ENCODE measurements at places on chromosomes 2 and 18. TPM values are rescaled to one million over a fixed set of nuclear protein-coding genes. Genes with fewer than 3 reads are reported as not detected.

MOGAT1 gene
- total RNA-seq: not detected

ZNF24 gene
- 59.9 TPM for total RNA-seq

MALL gene
- total RNA-seq: 0.13 TPM

INPP5D gene
- total RNA-seq: 163 TPM

- peaks cover 5% of the 10 kb centered on the region for H3K36me3 ChIP-seq
- H3K27ac ChIP-seq: no peak overlapping the region
- no peak for DNase-seq
- H3K27me3 ChIP-seq: peaks cover 15% of the 10 kb centered on the region
Observed at GRCh38 chr2:160931531-160931930, 228.7 kb upstream of the TANK start.

DNA sequence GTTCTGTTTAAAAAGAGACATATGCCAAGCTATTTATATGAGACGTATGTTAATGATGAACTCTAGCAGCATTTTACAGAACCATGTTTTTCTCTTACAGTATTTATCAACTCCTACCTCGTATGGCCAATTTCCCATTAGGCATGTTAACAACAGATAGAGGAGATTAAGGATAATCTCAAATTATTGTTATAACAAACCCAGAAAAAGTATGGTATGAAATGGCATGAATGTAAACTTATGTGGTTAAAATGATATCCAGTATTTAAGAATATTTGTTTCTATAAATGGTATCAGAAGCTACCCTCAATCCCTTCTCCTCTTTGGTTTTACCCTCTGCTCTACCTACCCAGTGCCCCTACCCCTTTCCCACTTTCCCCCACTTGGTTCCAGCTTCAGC is 132.0 kb downstream of the IKZF2 start:
- H3K27me3 ChIP-seq: no peaks in the 10 kb centered on the region
- peaks cover 11% of the 10 kb centered on the region for H3K4me1 ChIP-seq
- H3K4me3 ChIP-seq: no peak overlapping the region
- no peak overlapping the region for H3K27ac ChIP-seq

GRCh38 chr2:208608122-208608835 is 201.7 kb downstream of the PTH2R start:
- H3K36me3 ChIP-seq: no peaks in the 10 kb centered on the region
- H3K27me3 ChIP-seq: no peaks in the 10 kb centered on the region
- no peaks in the 10 kb centered on the region for H3K4me1 ChIP-seq
- H3K27ac ChIP-seq: no peak overlapping the region
- no peak overlapping the region for H3K4me3 ChIP-seq
- DNase-seq: no peak

- H3K27ac ChIP-seq: no peak overlapping the region
- DNase-seq: no peak
- peaks cover 6% of the 10 kb centered on the region for H3K36me3 ChIP-seq
- peaks cover 7% of the 10 kb centered on the region for H3K4me1 ChIP-seq
- H3K27me3 ChIP-seq: no peaks in the 10 kb centered on the region
- no peak overlapping the region for H3K4me3 ChIP-seq
Observed at GRCh38 chr2:112542984-112543661, 858 bp downstream of the POLR1B start.

GRCh38 chr18:36695806-36696205 is 133.0 kb downstream of the TPGS2 start:
- peaks cover 35% of the 10 kb centered on the region for H3K27me3 ChIP-seq
- DNase-seq: no peak
- H3K4me3 ChIP-seq: no peak overlapping the region
- peaks cover 2% of the 10 kb centered on the region for H3K4me1 ChIP-seq
- no peak overlapping the region for H3K27ac ChIP-seq

GRCh38 chr2:32783469-32783868 is 155.6 kb downstream of the TTC27 start:
- H3K4me1 ChIP-seq: peaks cover 3% of the 10 kb centered on the region
- no peak overlapping the region for H3K27ac ChIP-seq
- no peak for DNase-seq
- no peak overlapping the region for H3K4me3 ChIP-seq

GRCh38 chr2:131023758-131024157 is 69.5 kb downstream of the FAM168B start:
- H3K36me3 ChIP-seq: no peaks in the 10 kb centered on the region
- DNase-seq: no peak
- peaks cover 36% of the 10 kb centered on the region for H3K27me3 ChIP-seq
- no peaks in the 10 kb centered on the region for H3K4me1 ChIP-seq
- H3K4me3 ChIP-seq: no peak overlapping the region
- H3K27ac ChIP-seq: no peak overlapping the region

GRCh38 chr2:236674238-236674637 is 104.6 kb downstream of the ACKR3 start:
- DNase-seq: no peak
- H3K27ac ChIP-seq: no peak overlapping the region
- H3K36me3 ChIP-seq: peaks cover 2% of the 10 kb centered on the region
- no peaks in the 10 kb centered on the region for H3K4me1 ChIP-seq
- H3K4me3 ChIP-seq: no peak overlapping the region

DNA sequence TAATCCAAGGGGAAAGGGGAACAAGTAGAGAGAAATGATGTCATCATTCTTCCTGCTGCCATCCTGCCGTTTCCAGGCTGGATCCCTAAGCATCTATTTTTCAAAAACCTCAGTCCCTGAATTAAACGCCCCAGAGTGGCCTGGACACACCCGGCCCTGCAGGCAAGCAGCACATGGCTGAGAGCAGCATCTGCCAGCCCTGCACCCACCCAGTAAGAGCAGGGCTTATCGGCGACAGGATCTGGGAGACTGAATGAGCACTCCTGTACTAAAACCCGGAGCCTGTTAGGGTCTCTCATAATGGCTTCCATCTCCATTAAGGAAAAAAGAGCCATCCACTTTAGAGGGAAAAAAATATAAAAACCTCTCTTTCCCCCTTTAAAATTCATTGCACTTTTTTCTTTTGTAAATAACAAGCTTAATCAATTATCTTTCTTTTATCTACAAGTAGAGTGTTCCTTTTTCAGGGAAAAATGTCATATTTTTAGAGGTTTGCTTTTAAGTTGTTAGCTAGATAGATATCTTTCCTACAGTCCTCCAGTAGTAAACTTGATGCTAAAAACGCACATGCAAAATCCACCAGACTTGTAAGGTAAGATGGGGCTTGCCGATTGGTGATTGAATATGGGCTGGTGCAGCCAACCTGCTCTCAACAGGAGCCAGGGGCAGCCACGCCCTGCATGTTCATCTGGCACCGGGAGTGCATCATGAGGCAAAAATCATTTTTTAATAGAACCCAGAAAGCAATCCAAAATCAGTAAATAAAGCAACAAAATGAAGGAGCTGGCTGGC is 457.8 kb downstream of the EIPR1 start:
- no peaks in the 10 kb centered on the region for H3K4me1 ChIP-seq
- H3K4me3 ChIP-seq: no peak overlapping the region
- H3K27ac ChIP-seq: no peak overlapping the region
- DNase-seq: no peak

- H3K27ac ChIP-seq: no peak overlapping the region
- H3K27me3 ChIP-seq: no peaks in the 10 kb centered on the region
- no peaks in the 10 kb centered on the region for H3K36me3 ChIP-seq
- no peaks in the 10 kb centered on the region for H3K4me1 ChIP-seq
- H3K4me3 ChIP-seq: no peak overlapping the region
Observed at GRCh38 chr2:154484338-154485099, 214.0 kb upstream of the KCNJ3 start.

Data from T-helper 17 cell (primary cell).